CD8-positive, alpha-beta memory T cell (primary cell): ENCODE measurements at places on chromosomes 13 and 19. TPM values are rescaled to one million over a fixed set of nuclear protein-coding genes. Genes with fewer than 3 reads are reported as not detected.

Gene GPC6
- not detected for total RNA-seq

Gene LILRA1
- total RNA-seq = not detected

Gene MEGF8
- 10.2 TPM for total RNA-seq

Gene GIPC3
- 0.33 TPM for total RNA-seq

Gene SERPINE3
- not detected for total RNA-seq

Gene SYMPK
- 119 TPM for total RNA-seq

Gene TNFSF13B
- total RNA-seq = 1.2 TPM

Gene IL11
- total RNA-seq = 0.37 TPM

Gene CEACAM19
- 0.18 TPM for total RNA-seq

Gene TUBA3C
- total RNA-seq = not detected

Gene AP1M2
- not detected for total RNA-seq

Gene EXOC3L2
- total RNA-seq = not detected

Gene TMEM221
- not detected for total RNA-seq

Gene PTPRH
- total RNA-seq = not detected

Gene LIPE
- total RNA-seq = 22.7 TPM

Gene C19orf67
- 0.42 TPM for total RNA-seq

Gene CCDC8
- total RNA-seq = not detected

Gene SLITRK5
- not detected for total RNA-seq

Gene PALM3
- not detected for total RNA-seq

Gene TJP3
- 1.5 TPM for total RNA-seq

Gene DBP
- 12.1 TPM for total RNA-seq

Gene ELOF1
- total RNA-seq = 61.7 TPM

Gene POGLUT2
- 15.8 TPM for total RNA-seq

Gene CLEC17A
- 0.72 TPM for total RNA-seq

Gene LILRA2
- not detected for total RNA-seq

Gene PODNL1
- 0.24 TPM for total RNA-seq

Gene ZNF536
- total RNA-seq = not detected

Gene ZNF829
- total RNA-seq = 7.7 TPM

Gene KIR2DL1
- not detected for total RNA-seq

Gene CLEC4G
- not detected for total RNA-seq

Gene ZNF541
- total RNA-seq = 0.44 TPM

Gene ZNF90
- 12.8 TPM for total RNA-seq

Gene COL5A3
- 0.50 TPM for total RNA-seq

Gene IL17D
- total RNA-seq = 0.98 TPM

Gene KLK2
- not detected for total RNA-seq

Gene KIR3DL1
- 0.28 TPM for total RNA-seq

Gene DMKN
- total RNA-seq = 1.7 TPM

Gene ADGRL1
- 5.8 TPM for total RNA-seq

Gene UTP14C
- total RNA-seq = 13.3 TPM

Gene SLC8A2
- not detected for total RNA-seq

Gene PHF11
- total RNA-seq = 39.1 TPM

Gene ERICH4
- total RNA-seq = not detected

Gene CEACAM5
- total RNA-seq = not detected

Gene SULT2A1
- total RNA-seq = not detected

Gene LGALS7B
- total RNA-seq = not detected
